ENCODE measurements at places on chromosomes 11 and 22.

DNA sequence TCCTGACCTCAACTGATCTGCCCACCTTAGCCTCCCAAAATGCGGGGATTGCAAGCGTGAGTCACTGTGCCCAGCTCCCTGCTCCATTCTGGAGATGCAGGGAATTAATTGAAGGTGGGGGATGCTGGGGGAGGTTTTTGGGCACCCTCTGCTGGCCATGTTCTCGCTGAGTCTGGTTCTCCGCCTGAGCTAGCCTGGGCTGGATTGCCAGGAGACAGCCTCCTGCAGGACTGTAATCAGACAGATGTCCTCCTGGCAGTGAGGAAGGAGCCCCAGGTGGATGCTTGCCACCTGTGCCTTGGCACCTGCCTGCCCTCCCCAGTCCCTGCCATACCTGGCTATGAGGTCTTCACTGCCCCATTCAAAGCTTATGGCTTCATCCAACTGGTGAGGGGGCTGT is 5.4 kb downstream of the MTFP1 start:
- DNase-seq, result no peak

- no peak for DNase-seq
Measured at GRCh38 chr11:129021295-129021694, 78.6 kb upstream of the TP53AIP1 start.

- DNase-seq, result no peak
Measured at GRCh38 chr11:113072237-113072858, 111.1 kb downstream of the NCAM1 start.

- no peak for DNase-seq
Measured at GRCh38 chr11:69948256-69949141, 129.3 kb upstream of the FGF3 start.

- no peak for DNase-seq
Measured at GRCh38 chr11:76700177-76701100, 29.9 kb upstream of the LRRC32 start.

DNA sequence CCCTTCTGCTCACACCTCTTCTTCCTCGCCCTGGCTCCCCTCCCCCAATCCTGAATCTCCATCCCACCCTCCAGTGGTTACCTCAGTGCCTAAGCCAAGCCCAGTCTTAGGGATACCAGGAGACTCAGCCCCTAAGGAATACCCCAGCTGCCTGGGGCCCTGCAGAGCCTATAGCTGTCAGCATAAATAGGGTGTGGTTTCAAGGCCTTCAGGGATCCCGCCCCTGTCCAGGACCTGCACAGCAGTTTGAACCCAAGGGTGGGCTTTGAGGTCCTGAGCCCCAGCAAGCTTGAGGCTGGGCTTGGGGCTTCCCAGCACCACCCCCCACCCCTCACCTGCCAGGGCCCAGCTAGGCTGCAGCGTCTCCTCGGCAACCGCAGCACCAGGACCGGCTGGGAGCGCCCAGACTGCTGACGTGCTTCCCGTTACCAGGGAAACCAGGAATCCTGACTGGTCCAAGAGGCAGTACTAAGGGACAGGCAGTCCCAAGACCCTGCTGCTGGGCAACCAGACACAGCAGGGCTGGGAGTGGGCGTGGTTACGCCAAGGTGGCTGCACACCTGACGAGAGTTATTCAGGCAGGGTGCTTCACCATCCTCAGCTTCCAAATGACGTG is 13.7 kb downstream of the APBB1 start:
- no peak for DNase-seq

GRCh38 chr22:28054819-28055208 is 135.8 kb upstream of the PITPNB start:
- no peak for DNase-seq

DNA sequence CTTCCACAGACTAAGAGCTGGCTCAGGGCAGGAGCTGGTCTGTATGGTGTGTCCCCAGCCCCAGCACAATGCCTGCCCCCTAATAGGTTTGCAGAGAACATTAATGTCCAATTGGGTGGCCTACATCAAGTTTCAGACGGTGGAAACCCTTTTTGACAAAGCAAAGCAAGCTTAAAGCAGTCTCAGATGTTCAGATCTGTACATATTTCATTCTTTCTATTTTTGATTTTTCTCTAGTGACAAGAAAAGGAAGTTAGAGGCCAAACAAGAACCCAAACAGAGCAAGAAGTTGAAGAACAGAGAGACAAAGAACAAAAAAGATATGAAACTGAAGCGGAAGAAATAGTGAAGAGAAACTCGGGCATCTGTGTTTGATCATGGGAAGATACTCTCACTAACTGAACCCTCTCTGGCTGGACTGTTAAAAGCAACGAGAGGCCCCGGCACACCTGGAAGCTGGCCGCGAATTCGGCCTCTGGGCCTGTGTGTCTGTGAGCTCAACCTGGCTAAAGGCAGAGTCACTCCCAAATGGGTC is 40.5 kb downstream of the NAT10 start:
- DNase-seq, result no peak

- no peak for DNase-seq
Measured at GRCh38 chr11:131099746-131100145, 183.5 kb upstream of the SNX19 start.
